GM10248 (cell line): ENCODE measurements at places on chromosomes 11 and 22.

GRCh38 chr11:134574947-134575346 lies 162.9 kb upstream of the B3GAT1 start:
- no peak for DNase-seq

- no peak for DNase-seq
These were observed 87.8 kb upstream of the TOP3B start for GRCh38 chr22:22070371-22070824.

GRCh38 chr22:32652645-32653270 lies 148.7 kb upstream of the TIMP3 start:
- DNase-seq = no peak

- DNase-seq = no peak
These were observed 3.5 kb downstream of the MUC5B start for GRCh38 chr11:1226226-1226985.

GRCh38 chr11:34243600-34244464 lies 114.0 kb downstream of the ABTB2 start:
- DNase-seq = peak; percentile 77

- no peak for DNase-seq
These were observed 7.4 kb downstream of the RAB38 start for GRCh38 chr11:88167853-88168252.

DNA sequence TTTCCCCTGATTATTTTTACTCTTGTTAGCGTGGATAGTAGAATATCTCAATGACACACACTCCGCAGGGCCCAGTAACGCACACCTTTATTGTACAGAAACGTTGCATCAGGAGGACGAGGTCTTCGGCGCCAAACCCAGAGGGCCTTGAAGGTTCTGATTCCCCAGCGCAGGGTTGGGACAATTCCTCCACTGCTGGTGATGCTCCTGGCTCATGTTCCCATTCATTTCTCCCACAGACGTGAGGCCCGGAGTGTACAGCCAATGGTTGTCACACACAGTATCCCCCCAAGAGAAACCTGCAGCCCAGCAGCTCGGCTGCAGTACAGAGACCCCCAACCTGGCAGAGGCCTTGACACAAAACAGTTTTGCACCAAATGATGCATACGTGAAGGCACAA lies 6.1 kb upstream of the ANO1 start:
- no peak for DNase-seq

- DNase-seq = peak; percentile 13
These were observed 87.1 kb upstream of the RAG2 start for GRCh38 chr11:36684840-36685801.

GRCh38 chr22:37607010-37607934 lies 1.4 kb upstream of the GGA1 start:
- peak; percentile 86 for DNase-seq

DNA sequence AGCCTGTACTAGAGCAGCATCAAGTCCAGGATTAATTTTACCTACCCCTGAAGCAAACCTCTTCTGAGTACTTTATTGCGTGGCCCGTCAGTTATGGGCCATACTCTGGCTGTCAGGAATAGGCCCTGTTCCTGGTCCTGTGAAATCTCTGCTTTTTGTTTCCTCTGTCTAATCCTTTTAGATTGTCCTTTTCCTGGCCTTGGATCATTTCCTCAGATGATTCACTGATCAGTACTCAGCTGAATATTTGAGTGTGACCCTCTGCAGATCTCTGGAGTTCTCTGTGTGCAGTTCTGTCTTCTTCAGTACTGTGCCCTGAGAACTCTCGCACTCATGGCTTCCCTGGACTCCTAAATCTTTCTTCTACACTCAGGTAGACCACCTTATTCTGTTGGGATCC lies 123.5 kb downstream of the UVRAG start:
- no peak for DNase-seq

DNA sequence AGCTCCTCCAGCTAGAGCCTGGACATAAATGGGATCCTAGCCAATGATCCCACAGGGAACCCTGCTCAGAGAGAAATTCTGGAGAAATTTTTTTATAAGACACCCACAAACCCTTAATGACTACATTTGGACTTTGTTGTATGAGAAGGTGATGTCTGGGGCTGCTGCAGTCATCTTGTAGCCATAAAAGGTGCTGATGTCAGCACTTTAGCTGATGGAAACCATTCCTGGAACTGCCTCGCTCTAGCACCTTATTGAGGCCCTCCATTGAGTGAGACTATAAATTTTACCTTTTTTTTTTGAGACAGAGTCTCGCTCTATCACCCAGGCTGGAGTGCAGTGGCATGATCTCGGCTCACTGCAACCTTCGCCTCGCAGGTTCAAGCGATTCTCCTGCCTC lies 610.7 kb downstream of the OPCML start:
- no peak for DNase-seq

DNA sequence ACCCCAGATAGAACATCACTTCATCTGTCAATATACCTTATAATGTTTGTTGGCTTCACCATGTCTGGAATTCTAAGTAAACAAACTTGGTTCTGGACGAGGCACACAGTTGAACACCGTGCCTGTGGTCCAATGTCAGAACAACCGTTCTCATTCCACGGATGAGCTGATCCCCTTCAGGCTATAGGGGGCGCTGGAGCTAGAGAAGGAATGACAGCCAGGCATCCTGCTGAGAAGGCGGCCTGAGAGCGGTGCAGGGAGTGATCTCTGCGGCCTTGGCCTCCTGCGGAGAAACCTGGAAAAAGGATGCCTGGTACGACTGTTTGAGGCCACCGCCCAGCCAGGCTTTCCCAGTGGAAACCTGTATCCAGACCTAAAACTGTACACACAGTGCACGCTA lies 48.7 kb downstream of the FDX1 start:
- DNase-seq = no peak

GRCh38 chr11:11427140-11427539 lies 74.1 kb upstream of the CSNK2A3 start:
- no peak for DNase-seq

DNA sequence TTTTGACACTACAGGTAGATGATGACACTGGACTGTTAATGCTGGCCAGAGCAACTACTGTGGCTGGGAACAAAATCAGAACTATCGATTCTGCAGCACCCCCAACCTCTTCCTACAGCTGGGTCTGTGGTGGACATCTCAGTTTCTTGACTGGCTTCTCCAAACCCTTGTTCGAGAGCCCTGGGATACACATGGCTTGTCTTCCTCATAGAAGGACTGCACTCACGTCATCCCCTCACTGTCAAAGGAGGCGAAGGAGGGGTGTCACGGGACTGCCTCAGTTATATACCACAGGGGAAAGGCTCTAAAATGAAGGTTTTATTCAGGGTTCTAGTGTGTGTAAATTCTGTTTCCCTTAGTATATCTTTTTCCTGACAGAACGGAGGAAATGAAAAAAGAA lies 44.9 kb downstream of the PITPNB start:
- no peak for DNase-seq

- no peak for DNase-seq
These were observed 223.2 kb downstream of the BLID start for GRCh38 chr11:121892863-121893262.

GRCh38 chr22:30116362-30117117 lies 36.3 kb downstream of the HORMAD2 start:
- no peak for DNase-seq

- no peak for DNase-seq
These were observed 71.0 kb upstream of the SLC22A12 start for GRCh38 chr11:64520013-64520412.

DNA sequence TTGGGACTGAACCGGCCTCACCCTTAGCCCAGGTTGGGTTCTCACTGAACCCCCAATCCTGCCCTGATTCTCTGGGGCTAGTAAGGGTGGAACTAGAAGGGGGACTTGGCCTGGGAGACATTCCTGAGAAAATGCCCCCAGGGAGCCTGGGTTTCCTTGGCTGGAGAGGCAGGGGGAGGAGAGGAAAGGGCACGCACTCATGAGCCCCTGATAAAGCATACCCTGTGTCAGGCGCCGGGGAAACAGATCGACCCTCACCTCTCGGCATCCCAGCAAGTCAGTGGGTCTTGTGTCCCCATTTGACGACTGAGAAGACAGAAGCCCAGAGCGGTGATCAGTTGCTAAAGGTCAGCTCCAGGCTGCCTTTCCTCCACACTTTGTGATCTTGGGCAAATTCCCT lies 47.7 kb upstream of the RTL6 start:
- no peak for DNase-seq

GRCh38 chr11:32385998-32386397 lies 49.3 kb downstream of the WT1 start:
- no peak for DNase-seq

DNA sequence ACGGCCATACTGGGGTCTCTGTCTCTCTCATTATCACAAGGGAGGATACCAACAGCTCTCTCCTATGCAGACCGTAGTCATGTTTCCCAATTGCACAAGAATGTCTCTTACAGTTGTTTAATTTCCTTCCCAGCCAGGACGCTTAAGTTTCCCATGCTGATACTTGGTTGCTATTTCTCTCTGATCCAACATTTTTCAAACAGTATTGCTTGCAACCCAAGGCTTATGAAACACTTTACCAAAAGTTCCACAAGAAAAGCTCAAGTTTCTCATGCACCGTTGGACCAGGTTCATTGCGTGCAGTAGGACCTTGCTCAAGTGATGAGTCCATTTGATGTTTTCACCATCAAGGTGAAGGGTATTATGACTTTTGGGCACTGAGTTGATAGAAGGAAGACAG lies 46.6 kb downstream of the GGTLC2 start:
- DNase-seq = no peak

GRCh38 chr11:104525416-104525815 lies 361.5 kb upstream of the PDGFD start:
- DNase-seq = no peak

DNA sequence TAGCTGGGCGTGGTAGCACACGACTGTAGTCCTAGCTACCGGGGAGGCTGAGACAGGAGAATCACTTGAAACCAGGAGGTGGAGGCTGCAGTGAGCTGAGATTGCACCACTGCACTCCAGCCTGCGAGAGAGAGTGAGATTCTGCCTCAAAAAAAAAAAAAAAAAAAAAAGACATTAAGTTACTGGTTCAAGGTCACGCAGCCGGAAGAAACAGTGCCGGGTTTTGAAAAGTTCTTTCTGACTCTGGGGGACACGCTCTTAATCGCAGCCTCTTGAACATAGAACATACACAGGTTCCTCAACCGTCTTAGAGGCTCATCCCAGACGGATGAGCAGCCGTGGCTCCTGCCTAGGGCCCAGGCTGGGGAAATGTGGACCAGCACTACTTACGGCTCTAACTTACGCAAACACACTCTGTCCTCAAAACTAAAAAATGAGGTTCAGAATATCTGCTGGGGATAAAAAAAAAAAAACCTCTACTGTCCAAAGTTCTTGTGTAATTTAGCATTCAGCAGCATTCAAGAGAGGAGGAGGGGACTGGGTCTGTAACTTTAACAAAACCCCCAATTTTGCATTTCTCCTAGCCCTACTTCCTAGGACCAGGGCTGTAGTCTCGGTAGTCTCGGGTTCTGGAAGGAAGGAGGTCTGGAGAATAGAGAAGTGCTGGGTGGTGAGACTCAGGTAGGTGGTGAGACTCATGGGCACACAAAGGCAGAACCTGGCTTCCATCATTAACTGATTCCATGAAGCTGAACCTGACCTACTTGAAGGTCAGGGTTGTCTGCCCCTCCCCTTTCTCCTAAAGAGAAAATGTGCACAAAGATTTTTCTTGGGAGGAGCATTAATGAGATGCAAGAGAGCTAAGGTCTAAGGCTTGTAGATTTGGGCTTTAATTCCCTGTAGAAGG lies 6.0 kb downstream of the SPTBN2 start:
- no peak for DNase-seq

DNA sequence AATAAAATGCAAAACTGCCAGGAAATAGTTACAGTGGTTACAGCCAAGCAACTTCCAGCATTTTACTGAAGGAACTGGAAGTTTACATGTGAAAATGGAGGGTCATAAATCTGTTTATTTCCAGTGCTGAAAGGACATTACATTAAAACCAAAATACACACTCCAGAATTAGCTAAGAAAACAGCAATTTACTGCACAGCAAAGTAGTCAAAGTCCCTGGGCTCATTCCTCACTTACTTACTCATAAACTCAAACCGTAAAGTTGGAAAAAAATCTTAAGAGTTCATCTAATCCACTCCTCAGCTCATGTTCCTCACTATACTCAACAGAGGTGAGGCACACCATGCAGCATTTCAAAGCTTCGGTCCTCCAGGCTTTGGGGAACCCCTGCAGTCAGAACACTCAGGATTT lies 17.4 kb downstream of the CTSC start:
- no peak for DNase-seq

- DNase-seq = no peak
These were observed 450.0 kb upstream of the CCDC179 start for GRCh38 chr11:23310276-23310675.

DNA sequence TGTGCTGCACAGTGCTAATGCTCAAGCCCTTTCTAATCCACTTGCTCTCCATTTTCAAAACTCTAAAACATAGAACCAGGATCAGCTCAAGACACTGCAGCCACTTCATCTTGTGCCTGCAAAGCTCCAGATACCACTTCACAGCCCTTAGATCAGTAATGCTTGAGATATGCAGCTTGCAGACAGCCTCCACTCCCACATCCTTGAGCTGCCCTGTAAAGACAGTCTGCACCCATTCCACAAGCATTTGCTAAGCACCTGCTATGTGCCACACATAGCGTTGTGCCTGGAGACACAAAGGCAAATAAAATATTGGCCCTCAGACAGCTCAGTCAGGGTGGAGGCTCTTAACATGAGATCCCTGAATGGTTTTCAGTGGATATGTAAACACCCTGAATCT lies 192.5 kb upstream of the SNX19 start:
- DNase-seq = no peak

DNA sequence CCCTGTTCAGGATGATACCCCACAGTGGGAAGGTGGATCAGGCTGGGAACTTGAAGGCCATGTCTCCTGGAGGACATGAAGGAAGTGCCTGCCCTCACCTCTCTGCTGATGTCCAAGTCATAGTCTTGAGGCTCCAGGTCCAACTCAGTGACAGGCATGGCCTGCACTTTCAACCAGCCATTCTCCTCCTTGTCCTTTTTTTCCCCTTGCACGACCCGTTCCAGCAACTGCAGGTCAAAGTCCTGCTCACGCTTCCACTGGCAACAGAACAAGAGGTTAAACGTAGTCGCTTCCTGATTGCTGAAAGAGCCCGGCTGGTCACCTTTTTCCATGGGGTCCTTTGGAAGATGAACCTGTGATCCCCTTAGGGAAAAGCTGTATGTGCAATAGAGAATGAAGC lies 47.7 kb downstream of the C11orf58 start:
- no peak for DNase-seq
